ENCODE measurements at places on chromosomes 3 and 15. TPM values are rescaled to one million over a fixed set of nuclear protein-coding genes. Genes with fewer than 3 reads are reported as not detected.

The FSTL1 gene
- 946 TPM for total RNA-seq

The SLC38A3 gene
- not detected for total RNA-seq

The RAD51 gene
- total RNA-seq = not detected

The CHST2 gene
- 2.3 TPM for total RNA-seq

The NDN gene
- 38.0 TPM for total RNA-seq

The XIRP1 gene
- total RNA-seq = under 0.01 TPM

The FOXB1 gene
- not detected for total RNA-seq

The WDR93 gene
- not detected for total RNA-seq

The NEK10 gene
- 14.3 TPM for total RNA-seq

The C3orf49 gene
- not detected for total RNA-seq

The KCNMB2 gene
- not detected for total RNA-seq

The SHISA5 gene
- total RNA-seq = 182 TPM

The RLBP1 gene
- total RNA-seq = not detected

The COX5A gene
- 128 TPM for total RNA-seq

The MYZAP gene
- 15.2 TPM for total RNA-seq

The ZDHHC23 gene
- total RNA-seq = 10.5 TPM

DNA sequence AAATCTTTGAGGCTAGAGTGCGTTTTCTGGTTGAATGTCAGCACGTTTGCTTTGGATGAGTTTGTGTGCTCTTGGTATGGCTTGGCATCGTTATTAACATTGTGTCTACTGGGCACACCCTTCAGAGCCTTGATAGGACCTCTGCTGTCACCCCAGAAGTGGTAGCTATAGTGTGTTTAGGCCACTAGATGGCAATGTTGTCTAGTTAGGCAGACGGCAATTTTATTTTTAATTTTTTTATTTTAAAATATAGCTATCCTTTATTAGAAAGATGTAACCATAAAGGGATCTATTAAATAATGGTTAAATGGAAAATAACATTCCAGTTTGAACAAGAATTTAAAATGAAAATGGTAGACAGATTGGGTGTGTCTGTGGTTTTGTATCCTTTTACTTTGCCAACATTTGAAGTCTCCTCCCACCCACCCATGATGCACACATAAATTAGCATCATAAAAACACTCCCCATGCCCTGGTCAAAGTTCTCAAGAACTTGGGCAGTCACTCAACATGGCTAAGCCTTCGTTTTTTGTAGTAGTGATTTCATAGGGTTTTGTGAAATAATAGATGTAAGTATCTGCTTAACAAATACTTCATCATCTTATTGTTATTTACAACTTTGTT, 200.7 kb downstream of the KCNH8 start:
- no peak for DNase-seq

- no peak for DNase-seq
These were observed 33.2 kb downstream of the ZDHHC19 start for GRCh38 chr3:196177967-196178366.

- no peak for DNase-seq
These were observed 93.2 kb downstream of the MAGI1 start for GRCh38 chr3:65945480-65945879.

DNA sequence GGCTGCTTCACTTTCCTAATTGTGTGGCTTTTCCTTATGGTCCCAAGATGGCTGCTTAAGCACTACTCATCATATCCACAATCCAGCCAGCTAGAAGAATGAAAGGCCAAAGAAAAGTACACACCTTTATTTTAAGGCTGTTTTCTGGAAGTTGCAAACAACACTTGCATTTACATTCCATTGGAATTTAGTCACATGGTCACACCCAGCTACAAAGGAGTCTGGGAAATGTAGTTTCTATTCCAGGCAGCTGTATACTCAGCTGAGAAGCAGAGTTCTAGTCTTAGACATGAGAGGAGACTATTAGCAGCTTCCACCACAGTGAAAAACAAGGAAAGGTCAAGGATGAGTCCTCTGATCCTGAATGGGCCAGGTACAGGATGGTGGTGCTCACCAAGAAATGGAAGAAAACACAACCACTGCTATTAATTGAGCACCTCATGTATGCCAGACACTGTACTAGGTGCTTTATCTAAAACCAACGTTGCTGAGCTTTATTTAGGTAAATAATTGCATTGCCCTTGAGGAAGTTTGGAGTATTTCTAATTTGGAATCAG, 28.0 kb upstream of the ATG7 start:
- DNase-seq = no peak

- DNase-seq = no peak
These were observed 67.7 kb downstream of the ARHGEF26 start for GRCh38 chr3:154188846-154189245.

DNA sequence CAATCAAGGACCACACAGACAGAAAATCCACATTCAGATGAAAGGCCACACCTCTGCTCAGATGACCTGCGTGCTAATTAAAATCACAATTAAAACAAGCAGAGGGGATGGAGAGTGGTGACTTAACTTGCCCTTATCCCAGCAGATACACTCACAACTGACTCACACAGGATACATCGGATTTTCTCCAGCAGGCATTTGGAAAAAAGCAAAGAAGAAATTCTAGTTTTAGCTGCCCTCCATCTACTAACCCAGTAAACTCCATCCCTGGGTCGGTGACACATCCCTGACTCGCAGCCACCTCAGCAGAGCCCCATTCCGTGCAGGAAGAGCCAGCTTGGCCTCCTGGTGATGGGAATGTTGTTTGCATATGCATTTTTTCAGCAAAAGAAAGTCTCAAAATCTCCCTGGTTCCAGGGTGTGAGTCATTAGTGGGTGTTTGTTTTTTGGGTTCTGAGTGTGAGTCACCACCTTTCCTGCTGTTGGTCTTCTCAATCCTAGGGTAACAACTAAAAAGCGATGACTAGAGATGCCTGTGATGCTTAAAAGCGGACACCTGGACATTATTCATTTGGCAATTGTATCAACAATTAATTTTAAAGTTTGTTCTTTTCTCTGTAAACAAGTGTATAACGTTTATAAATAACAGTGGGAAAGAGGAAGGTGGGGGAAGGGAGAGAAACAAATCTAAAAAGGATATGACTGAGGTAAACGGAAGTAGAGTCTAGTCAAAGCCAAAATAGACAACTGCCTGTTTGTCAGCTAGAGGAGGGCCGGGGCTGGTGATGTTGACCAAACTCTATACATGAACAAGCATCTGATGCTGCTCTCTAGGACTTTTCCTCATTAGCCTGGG, 49.8 kb upstream of the SLC4A7 start:
- peak; percentile 28 for DNase-seq

- no peak for DNase-seq
These were observed 1.6 kb downstream of the TPM1 start for GRCh38 chr15:63044077-63044644.

DNA sequence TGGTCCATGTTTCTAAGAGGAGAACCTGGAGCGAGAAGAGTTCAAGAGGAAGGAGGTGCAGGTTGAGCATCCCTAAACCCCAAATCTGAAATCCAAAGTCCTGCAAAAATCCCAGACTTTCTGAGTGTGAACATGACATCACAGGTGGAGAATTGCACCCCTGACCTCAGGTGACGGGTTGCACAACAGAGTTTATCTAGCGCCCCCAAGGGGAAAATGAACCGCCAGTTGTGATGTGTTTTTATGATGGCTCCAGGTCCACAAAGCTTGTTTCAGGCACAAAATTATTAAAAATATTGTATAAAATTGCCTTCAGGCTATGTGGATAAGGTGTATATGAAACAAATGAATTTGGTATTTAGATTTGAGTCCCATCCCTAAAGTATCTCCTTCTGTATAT, 420.0 kb downstream of the GABRB3 start:
- no peak for DNase-seq

DNA sequence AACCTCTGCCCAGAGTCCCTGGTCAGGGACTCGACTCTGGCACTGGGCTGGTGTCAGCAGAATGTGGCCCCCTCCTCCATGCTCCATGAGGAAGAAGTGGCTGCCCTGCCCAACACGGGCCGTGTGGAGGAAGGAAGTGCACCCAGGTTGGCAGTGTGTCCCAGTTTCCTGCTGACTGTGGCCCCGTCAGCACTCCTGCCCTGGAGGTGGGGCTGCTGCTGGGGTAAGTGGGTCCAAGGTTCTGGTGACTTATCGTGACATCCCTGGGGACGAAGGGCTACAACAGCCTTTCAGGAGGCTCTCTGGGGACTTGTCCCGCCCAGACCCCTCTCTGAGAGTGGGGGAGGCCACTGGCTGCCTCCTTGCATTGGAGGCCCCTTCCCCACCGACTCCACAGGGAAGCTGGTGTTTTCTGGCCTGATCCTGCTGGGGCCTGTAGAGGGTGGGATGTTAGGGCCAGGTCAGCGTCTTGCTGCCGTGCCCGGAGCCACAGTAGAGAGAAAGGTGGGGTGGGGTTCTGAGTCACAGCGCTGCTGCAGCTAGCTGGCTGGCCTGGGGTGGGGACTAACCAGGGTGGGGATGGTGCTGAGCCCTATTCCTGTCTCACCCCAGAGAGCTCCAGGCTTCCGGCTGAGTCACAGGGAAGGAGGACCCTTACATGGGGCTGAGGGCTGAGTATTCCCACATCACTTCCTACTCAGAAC, 10.5 kb downstream of the SEMA4B start:
- DNase-seq = peak; percentile 79

- no peak for DNase-seq
These were observed 17.9 kb downstream of the TMEM43 start for GRCh38 chr3:14142567-14143270.

DNA sequence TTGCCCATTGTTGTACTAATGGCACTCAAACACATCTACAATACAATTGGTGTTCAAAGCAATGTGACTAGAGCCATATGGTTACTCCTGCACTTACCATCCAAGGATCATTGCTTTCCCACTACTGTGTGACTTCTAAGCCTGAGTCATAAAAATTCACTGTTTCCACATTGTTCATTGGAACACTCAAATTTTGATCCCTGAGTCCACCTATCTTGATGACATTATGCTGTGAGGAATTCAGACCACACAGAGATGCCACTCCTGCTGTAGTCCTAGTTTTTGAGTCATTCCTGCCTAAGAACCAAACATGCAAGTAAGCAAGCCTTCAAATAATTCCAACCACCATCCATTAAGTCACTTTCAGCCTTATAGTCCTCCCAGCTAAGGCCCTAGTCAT, 176.2 kb downstream of the EFHB start:
- no peak for DNase-seq

GRCh38 chr15:71812966-71813722, 2.8 kb downstream of the NR2E3 start:
- no peak for DNase-seq

GRCh38 chr15:65757256-65757655, 34.8 kb downstream of the DENND4A start:
- no peak for DNase-seq

- no peak for DNase-seq
These were observed 154.4 kb downstream of the CHL1 start for GRCh38 chr3:350871-351371.

GRCh38 chr3:38306941-38307340, 24.8 kb downstream of the SLC22A14 start:
- no peak for DNase-seq

DNA sequence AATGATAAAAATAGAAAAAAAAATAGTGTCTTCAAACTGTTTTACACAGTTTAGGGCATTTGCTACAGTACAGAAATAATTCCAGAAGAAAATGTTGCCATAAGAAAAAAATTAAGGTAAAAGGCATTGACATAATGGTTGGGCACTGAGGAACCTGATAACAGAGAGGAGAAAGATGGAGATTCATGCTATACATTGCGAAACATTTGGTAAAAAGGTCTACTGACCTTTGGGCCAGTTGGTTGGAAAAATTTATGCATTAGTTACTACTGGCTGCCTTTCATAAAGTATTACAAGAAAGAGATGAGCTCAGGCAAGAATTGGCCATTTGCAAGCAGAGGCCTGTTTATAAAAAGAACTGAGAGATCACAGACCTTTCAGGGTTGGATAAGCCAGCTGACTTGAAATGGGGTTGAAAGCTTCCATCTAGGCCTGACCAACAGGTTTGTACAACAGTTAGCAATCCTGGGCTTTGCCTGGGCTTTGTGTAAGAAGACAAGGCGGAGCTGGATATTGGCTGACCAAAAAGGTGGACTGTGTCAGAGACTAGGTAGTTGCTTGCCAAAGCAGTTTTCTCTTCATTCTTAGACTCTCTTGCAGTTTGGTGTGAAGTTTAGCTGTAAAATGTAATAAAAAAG, 166.6 kb upstream of the MCTP2 start:
- no peak for DNase-seq

GRCh38 chr3:37287776-37288175, 113.4 kb upstream of the LRRFIP2 start:
- DNase-seq = no peak

- DNase-seq = no peak
These were observed 115.9 kb downstream of the EEFSEC start for GRCh38 chr3:128269006-128269775.

- no peak for DNase-seq
These were observed 78.8 kb downstream of the SOX2 start for GRCh38 chr3:181790561-181790960.

DNA sequence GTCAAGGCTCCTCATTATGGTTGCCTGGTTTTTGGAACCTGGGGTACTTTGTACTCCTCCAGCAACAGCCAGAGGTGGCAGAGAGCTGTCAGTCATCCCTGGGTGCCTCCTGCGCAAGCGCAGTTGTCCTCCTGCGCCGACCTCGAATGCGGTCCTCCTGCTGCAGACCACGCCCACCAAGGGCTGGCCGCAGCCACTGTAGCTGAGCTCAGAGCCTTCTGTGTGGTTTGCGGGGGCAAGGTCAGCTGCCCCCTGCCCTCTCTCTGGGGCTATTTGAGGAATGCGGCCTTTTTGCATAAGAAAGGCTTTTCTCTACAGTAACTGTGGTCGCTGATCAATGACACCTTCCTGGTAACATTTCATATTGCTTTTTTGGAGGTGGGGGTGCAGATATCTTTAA, 131.3 kb upstream of the SNRPN start:
- no peak for DNase-seq

GRCh38 chr3:179323197-179324110, 623 bp downstream of the ZNF639 start:
- DNase-seq = peak; percentile 65

GRCh38 chr15:41894251-41894790, 468 bp upstream of the SPTBN5 start:
- DNase-seq = no peak

DNA sequence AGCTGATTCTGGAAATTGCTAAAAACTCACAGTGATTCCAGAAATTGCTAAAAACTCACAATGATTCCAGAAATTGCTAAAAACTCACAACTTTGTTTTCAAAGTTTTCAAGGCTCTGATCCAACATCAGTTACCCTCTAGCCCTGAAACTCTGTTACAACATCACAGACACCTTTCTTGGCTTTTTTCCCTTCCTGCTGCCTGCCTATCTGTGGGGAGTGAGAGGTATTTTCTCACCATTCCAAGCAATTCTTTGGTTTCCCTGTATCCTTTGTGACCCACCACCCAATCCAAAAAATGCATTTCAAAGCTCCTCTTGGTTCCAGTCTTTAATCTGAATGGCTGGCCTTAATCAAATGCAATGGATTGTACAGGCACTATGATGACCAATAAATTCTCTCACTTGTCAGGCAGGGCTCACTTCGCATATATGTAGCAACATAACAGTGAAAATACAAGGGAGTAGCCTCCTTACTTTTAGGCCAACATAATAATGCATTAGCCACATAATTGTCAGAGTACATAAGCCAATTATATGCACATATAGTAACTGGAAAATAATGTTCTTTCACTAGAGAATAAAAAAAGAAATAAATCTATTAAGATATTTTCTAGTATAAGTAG, 1139.0 kb downstream of the ROBO2 start:
- no peak for DNase-seq

Measured in stomach (tissue), 19 donors.